ENCODE measurements at places on chromosomes 3 and 15. TPM values are rescaled to one million over a fixed set of nuclear protein-coding genes. Genes with fewer than 3 reads are reported as not detected.

DNA sequence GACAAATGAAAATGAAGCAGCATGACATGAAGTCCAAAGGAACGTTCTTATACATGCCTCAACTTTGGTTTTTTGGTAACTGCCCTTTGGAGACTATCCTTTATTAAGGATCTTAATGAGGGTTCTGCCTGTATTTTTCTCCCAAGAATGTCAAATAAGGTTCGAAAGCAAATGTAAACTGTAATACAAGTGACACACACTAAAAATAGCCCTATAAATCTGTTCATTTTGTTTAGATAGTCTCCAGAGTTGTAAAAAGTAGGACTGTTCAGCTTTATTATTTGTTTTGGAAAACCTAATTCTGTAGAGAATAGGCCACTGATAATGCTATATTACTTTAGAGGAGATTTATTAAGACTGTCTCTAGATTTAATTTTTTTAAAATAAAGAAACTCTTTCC, 80.5 kb upstream of the CDIN1 start:
- no peak overlapping the region for H3K4me3 ChIP-seq
- DNase-seq: no peak
- H3K27me3 ChIP-seq: no peaks in the 10 kb centered on the region
- no peaks in the 10 kb centered on the region for H3K4me1 ChIP-seq

Gene P2RY12
- 1.9 TPM for total RNA-seq

Gene SLC2A2
- not detected for total RNA-seq

Gene LMAN1L
- not detected for total RNA-seq

DNA sequence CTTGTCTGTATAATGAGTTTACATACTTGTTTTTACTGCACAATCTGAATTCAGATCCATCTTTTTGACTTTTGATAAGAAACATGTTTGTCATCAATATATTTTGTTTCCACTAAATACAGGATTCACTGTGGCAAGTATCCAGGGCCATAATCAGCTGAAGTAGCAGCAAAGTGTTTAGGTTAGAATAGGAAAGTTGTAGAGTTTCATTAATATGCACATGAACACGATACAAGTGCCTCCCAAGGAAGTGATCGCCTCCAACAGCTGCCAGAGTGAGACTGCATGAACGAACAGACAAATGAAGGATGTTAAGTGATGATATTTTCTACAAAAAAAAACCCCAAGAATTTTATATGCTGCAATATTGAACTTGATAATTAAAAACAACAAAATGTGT, 204.3 kb downstream of the TBL1XR1 start:
- no peak overlapping the region for H3K27ac ChIP-seq
- no peak for DNase-seq
- no peaks in the 10 kb centered on the region for H3K27me3 ChIP-seq
- no peaks in the 10 kb centered on the region for H3K36me3 ChIP-seq
- H3K4me3 ChIP-seq: no peak overlapping the region

Gene MUSTN1
- 56.8 TPM for total RNA-seq

GRCh38 chr3:182491577-182491976, 301.7 kb upstream of the ATP11B start:
- no peak overlapping the region for H3K4me3 ChIP-seq
- no peaks in the 10 kb centered on the region for H3K36me3 ChIP-seq
- no peak for DNase-seq
- no peaks in the 10 kb centered on the region for H3K27me3 ChIP-seq

DNA sequence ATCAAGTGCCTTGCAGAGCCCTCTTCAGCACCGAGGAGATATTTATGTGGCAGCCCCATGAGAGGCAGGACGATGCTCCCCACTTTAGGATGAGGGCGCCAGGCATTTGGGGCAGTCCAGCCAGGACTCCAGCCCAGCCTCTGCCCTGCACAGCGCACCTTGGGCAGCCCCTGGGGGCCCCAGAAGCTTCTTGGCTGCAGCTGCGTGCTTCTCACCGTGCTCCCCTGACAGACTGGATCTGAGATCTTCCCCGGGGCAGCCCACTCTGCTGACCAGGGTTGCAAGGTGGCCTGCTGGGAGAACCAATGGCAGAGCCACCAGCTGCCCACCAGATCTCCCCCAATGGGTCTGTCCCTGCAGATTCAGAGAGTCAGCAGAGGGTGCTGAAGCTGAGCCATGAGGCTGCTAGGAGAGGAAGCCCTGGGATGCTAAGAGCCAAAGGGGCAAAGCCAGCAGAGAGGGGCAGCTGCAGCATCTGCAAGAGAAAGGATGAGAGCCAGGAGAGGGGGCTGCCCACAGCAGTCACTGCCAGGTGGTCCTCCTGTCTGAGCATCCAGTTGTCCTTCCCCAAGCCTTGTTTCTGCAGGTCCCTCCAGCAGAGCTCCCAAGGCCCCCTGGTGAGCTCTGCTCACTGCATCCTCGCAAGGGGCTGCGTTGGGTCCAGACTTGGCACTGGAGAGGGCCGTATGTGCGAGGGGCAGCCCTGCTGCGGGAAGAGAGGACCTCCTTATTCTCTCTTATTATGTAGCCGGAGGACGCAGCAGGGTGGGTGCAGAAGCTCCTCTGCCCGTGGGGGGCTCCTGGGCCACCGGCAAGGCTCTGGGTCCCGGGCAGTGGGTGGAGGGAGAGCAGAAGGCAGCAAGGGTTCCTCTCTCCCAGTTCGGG, 14.7 kb upstream of the KLF13 start:
- no peak for DNase-seq
- H3K27ac ChIP-seq: no peak overlapping the region

GRCh38 chr15:48031466-48031865, 89.3 kb upstream of the SLC24A5 start:
- no peak for DNase-seq
- no peaks in the 10 kb centered on the region for H3K4me1 ChIP-seq
- H3K27me3 ChIP-seq: no peaks in the 10 kb centered on the region
- H3K27ac ChIP-seq: no peak overlapping the region
- no peaks in the 10 kb centered on the region for H3K36me3 ChIP-seq

DNA sequence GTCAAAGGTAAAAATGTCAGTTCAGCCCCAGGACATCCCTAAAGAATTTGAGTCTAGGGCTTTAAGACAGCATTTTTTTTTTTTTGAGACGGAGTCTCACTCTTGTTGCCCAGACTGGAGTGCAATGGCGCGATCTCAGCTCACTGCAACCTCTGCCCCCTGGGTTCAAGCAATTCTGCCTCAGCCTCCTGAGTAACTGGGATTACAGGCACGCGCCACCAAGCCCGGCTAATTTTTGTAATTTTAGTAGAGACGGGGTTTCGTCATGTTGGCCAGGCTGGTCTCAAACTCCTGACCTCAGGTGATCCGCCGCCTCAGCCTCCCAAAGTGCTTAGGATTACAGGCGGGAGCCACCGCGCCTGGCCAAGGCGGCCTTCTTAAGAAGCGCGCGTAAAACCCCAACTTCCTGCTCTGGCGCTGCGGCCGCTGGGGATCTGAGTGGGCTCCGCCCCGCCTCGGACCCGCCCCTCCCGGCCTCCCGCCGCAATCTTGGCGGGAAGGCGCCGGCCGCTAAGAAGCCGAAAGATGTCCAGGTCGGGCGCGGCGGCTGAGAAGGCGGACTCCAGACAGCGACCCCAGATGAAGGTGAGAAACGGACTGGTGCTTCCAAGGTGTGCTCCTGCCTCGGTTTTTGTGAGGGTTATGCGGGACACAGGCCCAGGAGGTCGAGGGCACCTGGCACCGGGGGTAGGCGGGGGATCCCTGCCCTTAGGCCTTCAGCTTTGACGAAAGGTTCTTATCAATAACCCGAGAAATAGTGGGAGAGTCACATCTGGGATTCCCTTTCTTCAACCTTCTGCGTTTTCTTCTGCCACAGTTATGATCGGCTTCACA, at the start of gene WDR76:
TSS of gene WDR76 (plus strand) at position 495 of the 834 bp plus-strand sequence. CDS start at position 526, 31 bp downstream.
- no peaks in the 10 kb centered on the region for H3K36me3 ChIP-seq
- H3K27ac ChIP-seq: peak within 1 kb of the TSS; percentile 15
- H3K4me3 ChIP-seq: peak within 1 kb of the TSS; percentile 11
- no peaks in the 10 kb centered on the region for H3K27me3 ChIP-seq
- no peaks in the 10 kb centered on the region for H3K4me1 ChIP-seq
- peak; percentile 88 for DNase-seq

- DNase-seq: peak; percentile 98
- H3K27me3 ChIP-seq: no peaks in the 10 kb centered on the region
- H3K4me3 ChIP-seq: peak overlapping the region; percentile 84
- H3K27ac ChIP-seq: peak overlapping the region; percentile 85
- no peaks in the 10 kb centered on the region for H3K36me3 ChIP-seq
- H3K4me1 ChIP-seq: no peaks in the 10 kb centered on the region
Observed at GRCh38 chr3:150407808-150408220, 284 bp upstream of the TSC22D2 start.

GRCh38 chr15:89802231-89802928, 12.3 kb downstream of the ANPEP start:
- no peak overlapping the region for H3K27ac ChIP-seq
- no peaks in the 10 kb centered on the region for H3K36me3 ChIP-seq
- H3K4me3 ChIP-seq: no peak overlapping the region
- peak; percentile 65 for DNase-seq

DNA sequence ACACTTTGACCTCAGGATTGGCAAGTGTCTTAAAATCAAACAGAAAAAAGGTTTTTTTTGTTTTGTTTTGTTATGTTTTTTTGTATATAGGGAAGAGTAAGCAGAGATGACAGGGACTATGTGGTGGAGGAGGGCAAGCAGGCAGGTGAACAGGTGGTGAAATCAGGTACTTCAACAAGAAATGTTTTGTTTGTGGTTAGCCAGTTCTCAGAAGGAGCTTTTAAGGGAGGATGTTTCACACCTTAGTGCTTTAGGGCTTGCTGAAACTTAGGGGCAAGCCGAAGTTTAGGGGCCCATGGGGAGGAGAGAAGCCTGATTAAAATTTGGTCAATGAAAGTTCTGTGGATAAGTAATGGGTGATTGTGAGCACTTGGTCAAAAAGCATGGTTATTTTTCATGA, 370.7 kb upstream of the SLCO3A1 start:
- no peaks in the 10 kb centered on the region for H3K36me3 ChIP-seq
- no peak overlapping the region for H3K27ac ChIP-seq
- no peak for DNase-seq
- no peaks in the 10 kb centered on the region for H3K27me3 ChIP-seq
- no peaks in the 10 kb centered on the region for H3K4me1 ChIP-seq
- H3K4me3 ChIP-seq: no peak overlapping the region

GRCh38 chr3:157938154-157938779, 168.0 kb downstream of the SHOX2 start:
- H3K27me3 ChIP-seq: no peaks in the 10 kb centered on the region
- no peaks in the 10 kb centered on the region for H3K4me1 ChIP-seq
- no peak overlapping the region for H3K4me3 ChIP-seq

Gene ACAN
- total RNA-seq: 312 TPM

Data from aorta (tissue), 5 donors.